ENCODE measurements at places on chromosomes 4 and X.

GRCh38 chrX:131778269-131779218 lies 234.7 kb downstream of the OR13H1 start:
- no peak for DNase-seq

GRCh38 chr4:42995343-42995944 lies 102.9 kb downstream of the GRXCR1 start:
- DNase-seq, result peak; percentile 47

DNA sequence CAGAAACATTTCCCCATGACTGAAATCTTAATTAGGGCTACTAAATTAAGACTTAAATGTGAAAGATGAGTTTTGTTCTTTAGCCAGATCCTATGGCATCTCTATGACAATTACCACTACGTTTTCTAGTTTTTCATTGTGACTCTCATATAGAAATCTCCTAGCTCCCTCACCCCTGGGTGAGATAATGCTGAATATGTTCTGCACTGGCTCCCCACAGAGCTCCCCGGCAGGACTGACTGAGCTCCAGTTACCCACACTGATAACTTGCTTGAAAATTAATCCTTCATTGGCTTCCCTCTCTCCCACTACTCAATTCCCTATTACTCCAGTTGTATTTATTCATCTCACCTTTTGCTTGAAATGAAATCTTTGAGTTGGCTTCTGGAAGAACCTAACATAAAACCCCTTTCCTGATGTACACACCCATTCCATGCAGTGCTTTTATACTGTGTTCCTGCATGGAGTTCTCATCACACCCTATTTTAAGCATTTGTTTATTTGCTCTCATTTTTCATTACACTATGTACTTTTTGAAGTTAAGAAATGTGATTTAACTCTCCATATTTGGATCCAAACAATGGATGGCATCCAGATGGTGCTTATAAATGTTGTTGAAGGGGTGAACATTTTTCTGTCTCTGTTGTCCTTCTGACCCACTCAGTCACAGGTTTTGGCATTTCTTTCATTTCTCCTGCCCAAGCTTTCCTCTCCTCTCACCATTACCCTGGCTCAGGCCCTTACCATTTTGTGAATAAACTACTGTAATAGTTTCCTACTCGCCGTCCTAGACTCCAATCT lies 623.4 kb downstream of the SPRY1 start:
- no peak for DNase-seq

GRCh38 chr4:175657571-175657970 lies 154.5 kb downstream of the GPM6A start:
- DNase-seq, result no peak

GRCh38 chrX:131752493-131753198 lies 208.8 kb downstream of the OR13H1 start:
- DNase-seq, result no peak

DNA sequence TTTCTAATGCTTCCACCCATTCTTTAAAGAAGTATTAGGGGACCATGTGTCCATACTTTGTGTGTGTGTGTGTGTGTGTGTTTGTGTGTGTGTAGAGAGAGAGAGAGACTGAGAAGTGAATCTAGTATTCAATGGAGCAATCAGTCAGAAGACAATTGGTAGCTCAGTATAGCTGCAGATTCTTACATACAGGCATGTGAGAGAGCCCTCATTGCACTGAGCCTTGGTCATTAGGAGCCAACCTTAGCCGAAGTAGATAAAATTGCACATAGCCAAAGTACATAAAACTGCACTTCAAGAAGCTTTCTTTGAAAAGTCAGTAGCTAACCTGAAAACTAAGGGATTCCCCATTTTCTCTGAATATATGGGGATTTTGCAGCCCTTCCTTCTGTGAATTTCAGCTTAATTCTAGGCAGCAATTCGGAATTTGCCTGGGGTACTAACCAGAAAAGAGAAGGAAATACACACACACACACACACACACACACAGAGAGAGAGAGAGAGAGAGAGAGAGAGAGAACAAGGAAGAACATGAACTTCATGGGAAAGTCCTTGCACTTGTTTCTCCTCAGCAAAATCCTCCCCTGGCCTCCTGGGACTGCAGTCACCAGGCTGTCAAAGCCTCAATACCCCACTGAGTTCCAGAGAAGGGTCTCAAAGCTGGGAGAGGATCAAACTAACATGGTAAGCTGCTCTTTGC lies 1.7 kb upstream of the PRDM8 start:
- DNase-seq, result no peak

DNA sequence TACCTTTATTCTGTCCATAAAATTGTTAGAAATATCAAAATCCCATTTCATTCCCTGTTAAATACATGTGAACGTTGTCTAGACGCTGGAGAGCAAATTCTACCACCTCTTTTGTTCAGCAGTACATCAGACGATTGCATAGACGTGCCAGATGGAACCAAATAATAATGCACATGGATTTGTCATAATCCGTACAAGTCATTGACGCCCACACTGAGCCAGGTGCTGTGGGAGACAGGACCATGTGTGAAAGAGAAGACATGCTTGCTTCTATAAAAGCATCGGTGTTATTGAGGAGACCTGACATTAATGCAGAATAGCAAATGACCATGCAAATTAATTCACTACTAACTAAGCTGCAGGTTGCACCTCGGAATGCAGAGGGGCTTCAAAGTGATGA lies 175.0 kb downstream of the PTTG2 start:
- DNase-seq, result no peak

DNA sequence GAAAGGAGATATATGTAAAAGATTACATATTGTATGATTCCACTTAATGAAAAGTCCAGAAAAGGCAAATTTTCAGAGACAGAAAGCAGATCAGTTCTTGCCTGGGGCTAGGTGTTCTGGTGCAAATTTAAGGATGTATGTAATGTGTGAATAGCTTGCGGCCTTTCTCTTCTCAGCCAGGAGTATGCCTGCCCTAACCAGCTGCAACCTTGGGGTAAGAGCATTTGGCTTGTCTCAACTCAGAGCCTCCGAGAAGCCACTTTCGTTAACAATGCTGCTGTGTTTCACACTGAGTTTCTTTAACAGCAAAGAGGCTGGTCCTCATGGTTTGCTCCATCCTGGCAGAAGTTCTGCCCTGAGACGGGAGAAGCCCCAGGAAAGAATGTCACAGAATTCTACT lies 102.7 kb downstream of the SPCS3 start:
- DNase-seq, result no peak

DNA sequence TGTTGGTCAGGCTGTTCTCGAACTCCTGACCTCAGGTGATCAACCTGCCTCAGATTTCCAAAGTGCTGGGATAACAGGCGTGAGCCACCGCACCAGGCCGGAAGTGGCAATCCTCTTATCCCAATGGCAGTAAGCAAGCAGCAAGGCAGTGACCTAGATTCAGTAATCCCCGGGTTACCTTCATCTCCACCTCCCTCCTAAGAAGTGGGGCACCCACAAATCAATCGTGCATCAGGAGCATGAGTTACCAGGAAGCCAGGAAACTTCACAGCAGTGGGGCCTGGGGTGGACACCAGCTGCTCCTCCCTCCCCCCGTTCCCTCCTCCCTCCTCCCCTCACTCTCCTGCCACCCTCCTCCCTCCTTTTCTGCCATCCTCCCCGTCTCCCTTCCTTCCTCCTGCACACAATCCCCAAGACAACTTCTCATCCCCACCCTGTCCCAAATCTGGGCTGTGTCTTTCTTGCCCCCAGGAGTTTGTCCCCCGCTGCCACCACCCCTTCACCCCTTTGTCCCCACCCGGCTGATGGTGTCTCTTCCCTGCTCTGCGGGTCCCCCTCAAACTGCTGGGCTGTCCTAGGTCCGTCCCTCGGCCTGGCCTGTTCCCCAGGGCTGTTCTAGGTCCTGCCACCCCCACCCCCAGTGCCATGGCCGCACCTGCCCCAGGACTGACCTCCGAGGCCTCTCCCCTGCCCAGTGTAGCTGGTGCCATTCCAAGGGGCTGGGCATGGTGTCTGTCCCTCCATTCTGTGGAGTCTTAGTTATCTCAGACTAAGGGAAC lies 2.2 kb downstream of the PDE6B start:
- no peak for DNase-seq

DNA sequence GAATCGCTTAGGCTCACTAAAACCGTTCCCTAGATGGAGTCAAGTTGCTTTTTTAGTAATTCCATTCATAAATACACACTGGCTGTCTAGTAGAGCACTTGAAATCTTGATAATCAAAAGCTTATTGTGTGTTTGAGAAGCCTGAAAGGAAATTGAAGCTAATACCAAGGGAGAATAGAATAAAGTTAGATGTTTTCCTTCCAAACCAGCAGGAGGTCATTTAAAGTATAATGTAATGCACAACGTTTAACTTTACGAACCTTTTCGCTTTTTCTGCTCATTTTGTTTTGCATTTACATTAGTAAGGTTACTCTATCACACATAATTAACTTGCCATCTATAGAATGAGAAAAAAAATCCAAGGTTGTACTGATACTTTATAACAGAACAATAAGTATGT lies 440.9 kb downstream of the NKX6-1 start:
- no peak for DNase-seq

GRCh38 chrX:119004920-119005524 lies 30.6 kb downstream of the LONRF3 start:
- peak; percentile 1 for DNase-seq

DNA sequence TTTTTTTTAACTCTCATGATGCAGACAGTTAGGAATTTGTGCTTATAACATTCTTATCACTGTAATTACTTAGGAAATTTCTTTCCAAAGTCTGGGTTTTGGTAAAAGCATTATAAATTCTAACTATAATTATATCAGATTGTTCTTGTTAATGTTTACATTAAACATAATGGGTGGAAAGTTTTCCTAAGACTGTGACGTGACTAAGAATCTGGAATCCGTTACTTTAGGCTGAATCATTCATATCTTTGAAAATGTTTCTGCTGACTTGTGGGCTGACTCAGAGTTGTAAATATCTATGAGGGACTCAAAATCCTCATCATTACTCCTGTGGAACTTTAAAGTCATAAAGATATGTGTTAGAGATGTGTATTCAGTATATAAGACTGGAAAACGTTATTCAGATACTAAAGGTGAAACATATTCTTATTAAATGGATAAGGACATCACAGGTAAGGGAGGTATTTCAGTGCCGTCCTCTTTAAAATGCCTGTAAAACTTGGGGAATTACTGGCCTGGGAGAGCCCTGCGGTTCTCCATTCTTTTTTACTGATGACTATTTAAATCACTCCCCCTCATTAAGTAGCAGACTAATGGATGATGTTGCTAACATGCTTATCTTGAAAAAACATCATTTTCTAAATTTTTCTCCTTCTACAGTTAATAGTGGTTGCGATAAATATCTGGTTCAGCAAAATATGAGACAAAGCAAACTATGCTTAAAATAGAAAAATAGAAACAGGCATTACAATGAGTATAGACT lies 159.0 kb downstream of the DCLK2 start:
- no peak for DNase-seq

DNA sequence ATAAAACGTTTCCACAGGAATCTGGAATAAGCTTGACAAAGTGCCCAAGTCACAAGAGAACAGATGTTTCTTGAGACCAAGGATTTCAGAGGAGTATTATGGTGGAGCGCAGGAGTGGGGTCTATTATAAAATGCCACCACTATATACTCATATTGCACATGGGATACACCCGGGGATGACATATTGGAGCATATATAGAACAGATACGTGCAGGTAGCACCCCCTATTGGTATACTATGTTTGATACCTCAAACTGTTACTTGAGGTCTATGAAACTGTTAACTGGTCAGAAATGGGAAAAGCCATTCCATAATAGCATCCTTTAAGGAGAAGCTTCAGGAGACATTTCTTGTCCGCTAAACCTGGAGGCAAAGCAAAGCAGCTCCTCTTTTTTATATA lies 86.0 kb downstream of the PCYT1B start:
- DNase-seq, result no peak

DNA sequence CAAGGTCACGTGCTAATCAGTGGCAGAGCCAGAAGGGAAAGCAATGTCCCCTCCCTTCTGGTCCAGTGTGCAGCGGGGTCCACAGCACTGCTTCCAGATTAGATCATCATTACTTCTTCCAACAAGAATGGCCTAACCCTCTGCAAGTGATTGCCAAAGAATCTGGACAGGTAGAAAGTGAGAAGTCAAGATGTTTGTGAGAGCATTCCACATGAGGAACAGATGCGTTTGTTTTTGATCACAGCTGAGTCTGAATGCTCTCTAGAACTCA lies 147.7 kb downstream of the SHROOM3 start:
- DNase-seq, result no peak

DNA sequence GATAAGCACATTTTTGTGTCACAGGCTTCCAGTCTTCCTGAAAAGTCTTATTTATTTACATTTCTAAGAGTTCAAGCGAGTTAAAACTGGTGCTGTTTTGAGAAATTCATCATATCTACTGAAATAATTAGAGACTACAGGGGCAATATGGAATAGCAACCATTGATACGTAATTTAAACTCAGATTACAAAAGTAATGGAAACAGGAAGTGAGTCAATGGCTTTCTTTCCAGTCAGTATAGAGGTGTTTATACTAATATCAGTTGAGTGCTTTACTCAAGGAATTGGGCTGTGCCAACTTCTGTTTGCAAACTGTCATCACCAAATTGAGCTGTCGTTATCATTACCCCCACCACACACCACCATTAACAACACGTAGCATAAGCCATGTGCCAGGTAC lies 222.7 kb downstream of the COL25A1 start:
- no peak for DNase-seq

- DNase-seq, result no peak
Observed at GRCh38 chrX:134180601-134181274, 56.2 kb upstream of the CCDC160 start.

GRCh38 chrX:106862972-106863688 lies 40.0 kb downstream of the RIPPLY1 start:
- no peak for DNase-seq

GRCh38 chr4:139188648-139189416 lies 11.8 kb upstream of the ELF2 start:
- DNase-seq, result no peak

DNA sequence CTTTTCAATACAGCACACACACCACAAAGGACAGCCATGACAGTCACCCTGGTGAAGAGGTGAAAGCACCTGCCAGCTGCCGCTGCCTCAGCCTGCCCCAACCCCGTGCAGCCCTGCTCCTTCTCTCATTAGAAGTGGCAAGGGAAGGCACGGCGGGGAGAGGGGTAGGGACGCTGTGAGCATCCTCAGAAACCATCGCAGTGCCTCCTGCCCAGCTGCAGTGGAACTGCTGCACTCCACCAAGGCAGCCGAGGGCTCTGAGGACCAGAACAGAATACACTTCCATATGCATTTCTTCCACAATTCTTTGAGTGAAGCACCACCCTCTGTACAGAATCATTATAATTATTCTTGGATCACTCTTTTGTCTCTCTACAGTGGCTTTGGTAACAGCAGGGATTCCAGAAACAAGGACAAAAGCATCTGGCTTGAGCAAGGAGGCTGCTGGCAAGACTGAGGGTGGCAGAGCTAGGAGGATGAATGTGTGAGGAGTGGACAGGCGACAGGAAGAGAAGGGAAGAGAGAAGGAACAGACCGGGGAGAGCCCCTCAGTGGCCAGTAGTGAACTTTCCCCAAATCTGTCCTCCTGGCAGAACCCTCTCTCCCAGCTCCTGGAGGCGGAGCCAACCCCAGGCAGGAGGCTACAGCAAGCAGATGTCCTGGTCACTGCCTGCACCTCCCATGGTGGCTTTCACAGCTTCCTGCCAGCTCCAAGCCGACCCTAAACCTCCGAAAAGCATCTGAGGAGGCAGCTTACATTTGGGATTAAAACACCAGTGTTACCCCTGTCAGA lies 73.2 kb downstream of the MTNR1A start:
- DNase-seq, result no peak
